ENCODE measurements at places on chromosomes 3 and 15.
A peak's percentile ranks its signal among the peaks of the same experiment; 100 is the strongest.

- DNase-seq, result no peak
Measured at GRCh38 chr3:194194051-194194756, 58.3 kb downstream of the HES1 start.

DNA sequence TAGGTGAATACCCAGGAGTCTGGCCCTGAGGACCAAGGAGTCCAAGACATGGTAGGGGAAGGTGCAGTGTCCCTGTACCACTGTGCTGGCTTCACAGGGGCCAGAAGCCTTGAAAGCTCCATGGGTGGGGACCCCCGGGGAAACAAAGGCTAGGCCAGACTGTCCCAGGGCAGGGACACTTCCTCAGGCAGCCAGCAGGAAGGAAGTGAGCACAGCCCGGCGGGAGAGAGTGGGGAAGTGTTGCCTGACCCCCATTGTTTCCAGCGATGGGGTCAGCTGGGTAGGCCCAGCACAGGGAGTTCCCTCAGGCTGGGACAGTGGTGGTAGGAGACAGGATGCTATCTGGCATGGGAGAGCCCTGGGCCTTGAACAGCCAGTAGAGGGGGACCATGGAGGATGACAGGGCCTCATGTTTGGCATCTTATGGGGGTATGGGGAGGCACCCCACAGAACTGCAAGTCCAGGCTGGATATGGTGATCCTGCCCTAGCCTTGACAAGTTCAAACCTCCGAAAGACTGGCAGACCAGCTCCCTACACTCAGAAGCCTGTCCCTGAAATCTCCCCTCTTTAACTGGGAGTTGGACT is 1.2 kb upstream of the HYAL2 start:
- DNase-seq, result no peak

DNA sequence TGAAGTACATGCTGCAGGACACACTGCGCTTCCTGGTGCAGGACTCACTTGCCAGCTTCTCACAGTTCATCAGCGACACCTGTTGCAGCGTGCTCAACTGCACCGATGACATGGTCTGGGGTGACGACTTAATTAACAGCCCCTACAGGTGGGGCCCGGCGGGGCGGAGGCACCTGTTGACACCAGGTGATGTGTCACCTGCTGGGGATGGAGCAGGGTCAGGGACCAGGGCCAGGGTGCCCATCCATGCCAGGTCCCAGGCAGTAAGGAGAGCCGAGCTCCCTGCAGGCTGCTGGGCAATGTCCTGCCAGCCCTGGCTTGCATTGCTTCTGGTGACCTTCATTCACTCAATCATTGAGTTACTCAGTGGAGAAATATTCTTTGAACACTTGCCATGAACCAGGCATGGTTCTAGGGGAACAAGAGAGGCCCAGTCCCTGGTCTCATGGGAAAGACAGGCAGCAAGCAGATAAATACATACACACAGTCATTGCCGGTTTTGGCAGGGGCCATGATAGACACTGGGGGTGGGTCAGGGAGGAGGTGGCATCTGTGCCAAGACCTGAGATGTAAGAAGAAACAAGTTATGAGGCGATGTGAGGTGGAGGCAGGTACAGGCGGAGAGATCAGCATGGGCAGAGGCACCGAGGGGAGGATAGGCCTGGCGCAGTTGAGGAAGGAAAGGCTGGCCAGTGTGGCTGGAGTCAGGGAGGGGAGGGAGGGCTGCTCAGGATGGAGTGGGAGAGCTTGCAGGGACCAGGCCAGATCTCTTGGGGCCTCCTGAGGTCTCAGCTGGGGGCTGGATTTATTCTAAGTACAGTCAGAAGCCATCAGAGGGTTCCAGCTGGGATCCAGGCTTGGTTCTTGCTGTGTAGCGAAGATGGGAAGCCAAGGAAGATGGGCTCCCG is 30.8 kb downstream of the DNAH1 start:
- DNase-seq, result no peak

DNA sequence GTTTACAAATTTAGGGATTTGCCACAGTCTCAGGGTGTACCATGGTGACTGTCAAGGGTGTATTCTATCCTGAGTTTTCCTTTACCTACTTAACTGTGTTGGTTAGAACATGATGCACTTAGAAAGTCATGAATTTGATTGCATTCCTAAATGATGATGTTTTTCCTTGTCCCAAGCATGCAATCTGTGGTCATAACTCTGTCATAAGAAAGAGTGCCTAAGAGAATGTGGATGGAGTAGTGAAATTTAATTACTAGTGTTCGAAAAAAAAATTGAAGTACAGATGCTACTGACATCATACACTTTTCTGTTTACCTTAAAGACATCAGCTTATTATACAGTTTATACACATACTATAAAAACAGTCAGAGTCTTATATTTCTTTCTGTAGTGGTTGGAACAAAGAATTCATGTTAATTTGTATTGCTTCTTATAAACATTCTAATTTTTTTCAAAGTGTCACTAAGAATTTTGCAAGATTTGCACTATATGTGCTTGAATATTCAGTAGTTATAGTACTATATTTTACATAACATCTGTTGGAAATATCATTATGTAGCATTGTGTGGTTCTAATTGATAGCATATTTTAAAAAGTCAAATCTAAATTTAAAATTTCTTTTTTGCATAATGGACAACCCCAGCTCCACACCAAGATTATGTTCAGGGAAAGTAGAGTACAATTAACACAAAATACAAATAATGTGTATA is 231.3 kb upstream of the KCNMB2 start:
- no peak for DNase-seq

GRCh38 chr15:35557544-35557943 is 11.6 kb upstream of the DPH6 start:
- no peak for DNase-seq

- no peak for DNase-seq
Measured at GRCh38 chr3:177792311-177793030, 595.2 kb upstream of the TBL1XR1 start.

DNA sequence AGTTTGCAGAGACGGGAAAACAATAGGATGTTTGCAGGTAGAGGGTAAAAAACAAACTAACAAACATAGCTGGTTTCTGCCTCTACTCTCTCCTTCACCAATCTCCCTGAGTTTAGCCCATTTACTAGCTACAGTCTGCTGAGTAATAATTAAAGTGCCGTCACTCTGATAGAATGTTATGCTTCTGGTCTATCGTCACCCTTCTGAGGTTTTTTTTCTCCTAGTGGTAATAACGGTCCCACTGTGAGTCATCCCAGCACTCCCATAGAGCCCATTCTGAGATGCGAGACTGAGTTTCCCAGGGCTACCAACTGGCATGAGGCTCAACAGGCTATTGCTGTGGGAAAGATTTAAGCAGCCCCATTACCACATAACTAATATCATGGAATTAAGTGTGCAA is 56.4 kb downstream of the PLAAT1 start:
- no peak for DNase-seq

DNA sequence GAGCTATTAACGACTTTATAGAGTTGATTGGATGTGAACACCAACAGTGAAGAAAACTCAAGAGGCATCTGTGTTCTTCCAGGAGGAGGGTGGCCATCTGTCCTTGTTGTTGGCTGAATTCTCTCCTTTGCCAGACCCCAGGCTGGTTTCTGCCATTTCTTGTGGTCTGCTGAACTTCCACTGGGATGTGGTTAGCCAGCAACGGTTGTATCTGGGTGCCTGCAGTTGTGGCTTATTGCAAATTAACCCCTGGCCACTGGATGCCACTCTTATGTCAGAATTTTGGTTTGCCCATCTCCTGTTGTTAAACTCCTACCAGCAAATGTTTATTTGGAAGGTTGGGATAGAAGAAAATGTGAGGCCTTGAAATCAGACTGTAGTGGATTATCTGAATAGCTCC is 163.6 kb upstream of the TBC1D5 start:
- DNase-seq, result no peak

GRCh38 chr3:25697553-25697952 is 32.8 kb upstream of the TOP2B start:
- no peak for DNase-seq

DNA sequence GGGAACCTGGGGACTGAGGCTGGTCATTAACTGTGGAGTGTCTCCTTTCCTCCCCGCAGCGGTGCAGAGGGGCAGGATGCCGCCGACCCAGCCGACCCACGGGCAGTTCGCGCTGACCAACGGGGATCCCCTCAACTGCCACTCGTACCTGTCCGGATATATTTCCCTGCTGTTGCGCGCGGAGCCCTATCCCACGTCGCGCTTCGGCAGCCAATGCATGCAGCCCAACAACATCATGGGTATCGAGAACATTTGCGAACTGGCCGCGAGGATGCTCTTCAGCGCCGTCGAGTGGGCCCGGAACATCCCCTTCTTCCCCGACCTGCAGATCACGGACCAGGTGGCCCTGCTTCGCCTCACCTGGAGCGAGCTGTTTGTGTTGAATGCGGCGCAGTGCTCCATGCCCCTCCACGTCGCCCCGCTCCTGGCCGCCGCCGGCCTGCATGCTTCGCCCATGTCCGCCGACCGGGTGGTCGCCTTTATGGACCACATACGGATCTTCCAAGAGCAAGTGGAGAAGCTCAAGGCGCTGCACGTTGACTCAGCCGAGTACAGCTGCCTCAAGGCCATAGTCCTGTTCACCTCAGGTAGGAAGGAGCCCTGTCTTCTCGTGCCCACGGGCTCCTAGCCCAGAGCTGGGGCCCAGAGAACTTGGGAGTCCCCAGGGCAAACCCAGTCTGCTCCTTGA is 3.7 kb downstream of the NR2F2 start:
- DNase-seq, result no peak

DNA sequence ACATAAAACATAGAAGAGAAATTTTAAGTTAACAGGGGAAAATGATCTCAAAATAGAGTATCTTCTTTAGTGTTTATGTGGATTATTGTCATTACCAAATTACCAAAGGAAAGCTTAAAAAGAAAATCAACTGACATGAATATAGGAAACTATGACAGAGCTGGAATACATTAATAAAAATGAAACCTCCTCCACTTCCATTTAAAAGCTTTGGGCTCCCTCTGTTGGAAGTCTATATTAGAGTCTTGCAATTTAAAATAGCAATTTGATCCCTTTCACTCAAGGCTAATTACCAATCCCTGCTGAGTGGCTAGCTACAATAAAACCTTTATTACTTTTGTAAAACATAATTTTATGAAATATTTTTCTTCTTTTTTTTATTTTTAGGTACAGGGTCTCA is 61.4 kb upstream of the IMPG2 start:
- peak; percentile 13 for DNase-seq

GRCh38 chr3:72047221-72047871 is 262.4 kb upstream of the PROK2 start:
- no peak for DNase-seq

- no peak for DNase-seq
Measured at GRCh38 chr3:7779331-7779730, 722.3 kb upstream of the LMCD1 start.
